WTC11 (cell line): ENCODE measurements at places on chromosomes 4 and X.

DNA sequence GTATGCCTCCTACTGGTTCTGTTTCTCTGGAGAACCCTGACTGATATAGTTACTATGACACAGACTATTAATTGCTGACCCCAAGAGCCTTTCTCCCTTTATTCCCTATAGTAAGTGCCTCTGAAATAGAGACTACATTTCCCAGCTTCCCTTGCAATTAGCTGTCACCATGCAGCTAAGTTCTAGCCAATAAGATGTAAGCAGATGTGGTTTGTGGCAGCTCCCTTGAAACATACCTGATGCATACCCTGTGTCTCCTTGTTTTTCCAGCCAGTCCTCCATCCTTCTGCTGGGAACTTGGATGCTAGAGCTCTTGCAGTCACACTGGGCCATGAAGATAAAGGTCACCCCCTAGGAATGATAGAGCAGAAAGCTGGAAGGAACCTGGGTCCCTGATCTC, 9.7 kb upstream of the TMEM165 start:
- no peak for DNase-seq

GRCh38 chrX:44343412-44344141, at the start of gene EFHC2:
TSS of gene EFHC2 (minus strand) at chrX:44343672. CDS start at chrX:44343588, 84 bp downstream.
- DNase-seq: peak; percentile 47

- DNase-seq: no peak
Measured at GRCh38 chrX:11341274-11342201, 48.3 kb downstream of the AMELX start.

DNA sequence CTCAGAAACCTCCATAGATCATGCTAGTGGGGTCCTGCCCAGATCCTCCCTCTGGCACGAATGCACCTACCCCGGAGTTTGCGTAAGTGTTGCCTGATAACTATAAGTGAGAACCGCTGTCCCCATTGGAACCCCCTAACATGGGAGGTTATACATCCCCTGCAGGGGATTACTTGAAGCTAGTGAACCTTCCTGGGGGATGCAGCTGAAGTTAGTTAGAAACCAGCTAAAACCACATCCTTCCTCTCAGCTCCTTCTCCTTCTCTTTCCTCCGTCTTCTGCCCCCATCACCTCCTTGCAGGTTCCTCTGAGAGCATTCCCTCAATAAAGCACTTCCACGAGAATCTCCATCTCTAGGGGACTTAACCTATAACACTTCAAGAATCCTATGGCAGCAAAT, 95.0 kb downstream of the ZNF827 start:
- no peak for DNase-seq

- no peak for DNase-seq
Measured at GRCh38 chr4:109472343-109472761, 38.7 kb downstream of the SEC24B start.

GRCh38 chrX:29542152-29542551, 673.2 kb upstream of the MAGEB2 start:
- no peak for DNase-seq

DNA sequence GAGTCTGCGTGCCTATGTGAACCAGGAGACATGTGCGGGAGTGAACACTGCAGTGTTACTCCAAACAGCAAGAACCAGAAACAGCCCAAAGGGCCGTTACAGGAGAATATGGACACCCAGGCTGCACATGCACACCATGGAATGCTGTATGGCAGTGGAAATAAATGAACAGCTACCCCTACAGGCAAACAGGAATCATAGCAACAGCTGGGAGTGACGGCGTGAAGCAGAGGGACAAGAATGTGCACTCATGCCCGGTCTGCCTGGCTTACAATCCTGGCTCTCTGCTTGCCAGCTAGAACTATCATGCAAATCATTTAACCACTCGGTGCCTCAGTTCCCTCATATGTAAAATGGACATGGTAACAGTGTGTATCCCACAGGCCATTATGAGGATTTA, 16.6 kb downstream of the GPKOW start:
- peak; percentile 16 for DNase-seq

GRCh38 chrX:20498851-20499635, 232.3 kb upstream of the RPS6KA3 start:
- no peak for DNase-seq

GRCh38 chrX:144586756-144587155, 660.5 kb upstream of the SPANXN1 start:
- no peak for DNase-seq

DNA sequence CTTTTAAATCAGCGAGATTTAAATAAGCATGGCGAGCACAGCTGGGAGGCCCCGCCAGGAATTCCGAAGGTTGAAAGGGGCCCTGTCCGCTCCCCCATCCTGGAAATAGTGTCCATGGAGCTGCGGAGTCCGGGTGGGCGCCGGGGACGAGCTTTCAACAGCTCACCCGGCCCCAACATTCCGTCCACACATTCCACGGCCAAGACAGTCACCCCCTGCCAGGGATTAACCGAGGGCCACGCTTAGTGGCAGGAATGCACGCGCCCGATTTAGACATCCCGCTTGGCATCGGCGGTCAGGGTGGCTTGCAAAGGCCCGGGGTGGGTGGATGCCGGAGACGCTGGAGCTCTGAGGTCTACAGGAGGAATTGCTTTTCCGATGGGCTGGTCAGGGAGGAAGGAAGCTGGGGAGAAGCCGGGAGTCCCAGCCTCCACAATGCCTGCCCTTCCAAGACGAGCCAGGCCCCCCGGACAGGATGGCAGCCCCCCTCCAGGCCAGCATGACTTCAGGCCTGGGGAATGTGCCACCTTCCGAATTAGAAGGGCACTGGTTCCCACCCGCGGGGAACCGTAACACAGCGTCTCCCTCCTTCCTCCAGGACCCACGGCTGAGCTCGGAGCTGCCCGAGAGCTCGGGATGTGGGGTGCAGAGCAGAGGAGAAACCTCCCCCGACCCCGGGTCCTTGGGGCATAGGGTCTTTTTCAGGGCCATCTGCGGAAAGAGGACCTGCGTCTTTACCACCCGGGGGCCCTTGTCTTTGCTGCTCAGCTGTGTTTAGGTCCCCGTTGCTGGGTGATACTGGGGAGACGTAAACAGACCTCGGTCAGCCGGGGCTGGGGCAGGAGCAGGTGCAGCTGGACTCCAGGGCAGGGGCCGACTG, 26.9 kb upstream of the PPP2R3B start:
- peak; percentile 63 for DNase-seq

GRCh38 chr4:113292371-113293042, 243.1 kb downstream of the ANK2 start:
- DNase-seq: peak; percentile 80

GRCh38 chr4:10354746-10355145, 102.5 kb downstream of the ZNF518B start:
- no peak for DNase-seq

- DNase-seq: no peak
Measured at GRCh38 chr4:126267689-126268088, 952.9 kb downstream of the FAT4 start.

DNA sequence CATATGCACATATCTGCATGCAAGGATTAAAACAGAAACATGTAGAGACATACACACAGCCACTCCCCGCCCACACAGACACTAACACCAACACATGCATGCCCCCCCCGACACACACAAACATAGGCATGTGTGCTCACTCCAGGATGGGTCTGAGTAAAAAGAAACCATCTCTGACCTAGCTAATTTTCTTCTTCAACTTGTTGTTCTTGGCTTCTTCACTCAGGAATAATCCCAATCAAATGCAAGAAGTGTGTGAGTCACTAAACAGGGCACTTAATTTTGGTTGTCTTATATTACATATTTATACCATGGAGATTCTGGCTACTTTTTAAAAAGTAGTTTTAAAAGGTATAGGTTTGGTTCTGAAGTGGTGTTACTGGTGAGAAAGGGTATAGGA, 28.3 kb downstream of the ENOX2 start:
- no peak for DNase-seq

DNA sequence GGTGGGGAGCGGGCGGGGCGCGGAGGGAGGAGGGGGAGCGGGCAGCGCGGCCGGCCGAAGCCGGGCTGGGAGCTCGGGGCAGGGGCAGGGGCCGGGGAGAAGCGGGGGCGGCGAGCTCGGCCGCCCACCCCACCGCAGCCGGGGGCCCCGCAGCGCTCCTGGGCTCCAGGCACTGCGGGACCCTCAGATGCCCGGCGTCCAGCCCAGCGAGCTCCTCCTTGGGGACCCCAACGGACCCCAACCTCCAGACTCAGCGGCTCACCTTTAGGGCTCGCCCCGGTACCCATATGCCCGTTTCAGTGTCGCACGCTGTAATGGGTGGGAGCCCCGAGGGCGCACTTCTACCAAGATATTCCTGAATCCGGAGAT, 357 bp upstream of the ADGRG2 start:
- no peak for DNase-seq

GRCh38 chr4:16464651-16465050, 238.4 kb upstream of the TAPT1 start:
- DNase-seq: no peak

GRCh38 chr4:686413-687040, 2.4 kb downstream of the SLC49A3 start:
- no peak for DNase-seq

DNA sequence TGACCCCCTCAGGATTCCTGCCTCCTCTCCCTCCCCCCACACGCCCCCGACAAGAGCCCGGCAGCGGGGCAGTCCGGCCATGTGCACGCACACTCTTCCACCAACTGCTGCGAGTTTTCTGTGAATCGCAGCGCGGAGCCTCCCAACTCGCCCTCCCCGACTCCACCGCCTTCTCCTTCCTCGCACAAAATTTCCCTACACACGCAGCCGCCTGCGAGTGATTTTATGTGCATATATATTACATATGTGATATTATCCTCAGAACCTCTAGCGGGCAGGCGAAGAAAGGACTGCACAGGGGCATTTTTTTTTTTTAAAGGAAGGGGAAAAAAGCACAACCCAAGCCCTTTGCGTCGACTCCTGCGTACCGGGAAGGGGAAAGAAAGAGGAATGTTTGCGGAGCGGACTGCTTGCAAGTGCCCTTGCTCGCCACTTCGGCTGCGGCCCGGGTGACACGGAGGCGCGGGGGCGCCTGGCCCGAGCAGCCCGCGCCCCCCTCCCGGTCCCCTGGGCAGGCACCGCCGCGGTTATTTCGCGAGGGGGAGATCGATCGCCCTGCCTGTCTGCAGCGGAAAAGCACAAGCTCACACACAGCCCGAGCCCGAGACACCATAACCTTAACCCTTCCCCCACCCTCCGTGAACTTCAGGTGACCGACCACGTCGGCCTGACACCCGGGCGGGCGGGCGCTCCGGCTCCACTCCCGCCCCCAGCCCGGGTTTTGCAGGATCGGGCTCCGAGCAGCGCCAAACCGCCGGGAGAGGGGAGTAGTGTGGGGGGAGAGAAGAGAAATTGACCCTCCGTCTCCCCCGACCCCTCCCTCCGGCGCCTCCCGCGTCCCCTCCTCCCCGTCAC, 2.3 kb downstream of the ZNF827 start:
- peak; percentile 78 for DNase-seq

- DNase-seq: peak; percentile 16
Measured at GRCh38 chrX:64792598-64793337, 183.5 kb downstream of the ZC4H2 start.

DNA sequence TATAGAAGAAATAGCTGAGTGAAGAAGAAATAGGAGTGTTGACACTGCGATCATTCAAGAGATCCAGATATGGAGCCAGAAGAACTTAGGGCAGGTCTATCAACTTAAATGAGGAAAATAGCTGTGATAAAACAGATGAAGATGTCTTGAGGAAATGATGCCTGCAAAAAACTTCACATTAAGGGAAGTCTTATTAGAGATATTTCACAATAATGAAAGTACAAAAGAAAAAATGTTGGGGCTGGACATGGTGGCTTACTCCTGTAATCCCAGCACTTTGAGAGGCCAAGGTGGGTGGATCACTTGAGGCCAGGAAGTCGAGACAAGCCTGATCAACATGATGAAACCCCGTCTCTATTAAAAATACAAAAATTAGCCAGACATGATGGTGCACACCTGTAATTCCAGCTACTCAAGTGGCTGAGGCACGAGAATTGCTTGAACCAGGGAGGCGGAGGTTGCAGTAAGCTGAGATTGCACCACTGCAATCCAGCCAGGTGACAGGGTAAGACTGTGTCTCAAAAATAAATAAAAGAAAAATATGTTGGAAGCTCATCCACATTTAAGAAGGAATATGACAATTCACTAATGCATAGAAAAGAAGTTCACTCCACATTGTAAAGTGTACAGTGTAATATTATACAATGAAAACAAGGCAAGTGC, 56.3 kb downstream of the PKD2 start:
- DNase-seq: no peak

GRCh38 chr4:109511414-109511813, 48.6 kb upstream of the MCUB start:
- no peak for DNase-seq

DNA sequence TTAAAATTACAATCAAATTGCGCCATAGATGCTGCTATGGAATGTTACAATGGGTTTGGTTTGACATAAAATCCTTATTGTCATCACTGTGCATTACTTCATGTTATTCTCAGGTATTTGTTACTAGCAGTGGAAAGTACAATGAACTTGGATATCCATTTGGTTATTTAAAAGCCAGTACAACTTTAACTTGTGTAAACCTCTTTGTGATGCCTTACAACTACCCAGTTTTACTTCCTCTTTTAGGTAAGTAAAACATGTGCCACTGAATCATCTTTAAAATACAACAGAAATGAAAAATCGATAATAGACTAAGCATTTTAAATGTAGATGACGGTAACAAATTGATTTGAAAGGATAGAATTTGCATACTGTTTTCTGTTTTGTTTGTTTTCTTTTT, 35.6 kb downstream of the INTS6L start:
- no peak for DNase-seq

- no peak for DNase-seq
Measured at GRCh38 chrX:38699696-38700095, 101.6 kb upstream of the MID1IP1 start.

- DNase-seq: no peak
Measured at GRCh38 chrX:150236327-150236726, 126.8 kb upstream of the MAMLD1 start.

DNA sequence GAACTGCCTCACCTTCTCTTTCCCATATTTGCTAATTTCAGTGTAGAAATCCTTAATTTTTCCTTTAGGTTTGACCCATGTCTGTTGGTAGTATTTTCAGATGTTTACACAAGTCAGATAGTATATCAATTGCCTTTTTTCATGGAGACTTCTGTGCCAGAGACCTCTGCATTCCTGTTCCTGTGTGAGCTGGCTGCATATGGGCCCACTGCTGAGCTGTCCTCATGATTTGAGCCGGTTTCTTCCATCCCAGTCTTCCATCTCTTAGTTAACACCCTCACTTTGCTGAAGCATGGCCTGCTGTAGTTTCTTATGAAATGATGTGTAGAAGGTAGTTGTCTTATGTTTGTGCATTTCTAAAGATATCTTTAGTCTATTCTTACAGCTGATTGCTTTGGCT, 40.0 kb downstream of the CDS1 start:
- no peak for DNase-seq
